ENCODE measurements at places on chromosomes 16 and 17.

DNA sequence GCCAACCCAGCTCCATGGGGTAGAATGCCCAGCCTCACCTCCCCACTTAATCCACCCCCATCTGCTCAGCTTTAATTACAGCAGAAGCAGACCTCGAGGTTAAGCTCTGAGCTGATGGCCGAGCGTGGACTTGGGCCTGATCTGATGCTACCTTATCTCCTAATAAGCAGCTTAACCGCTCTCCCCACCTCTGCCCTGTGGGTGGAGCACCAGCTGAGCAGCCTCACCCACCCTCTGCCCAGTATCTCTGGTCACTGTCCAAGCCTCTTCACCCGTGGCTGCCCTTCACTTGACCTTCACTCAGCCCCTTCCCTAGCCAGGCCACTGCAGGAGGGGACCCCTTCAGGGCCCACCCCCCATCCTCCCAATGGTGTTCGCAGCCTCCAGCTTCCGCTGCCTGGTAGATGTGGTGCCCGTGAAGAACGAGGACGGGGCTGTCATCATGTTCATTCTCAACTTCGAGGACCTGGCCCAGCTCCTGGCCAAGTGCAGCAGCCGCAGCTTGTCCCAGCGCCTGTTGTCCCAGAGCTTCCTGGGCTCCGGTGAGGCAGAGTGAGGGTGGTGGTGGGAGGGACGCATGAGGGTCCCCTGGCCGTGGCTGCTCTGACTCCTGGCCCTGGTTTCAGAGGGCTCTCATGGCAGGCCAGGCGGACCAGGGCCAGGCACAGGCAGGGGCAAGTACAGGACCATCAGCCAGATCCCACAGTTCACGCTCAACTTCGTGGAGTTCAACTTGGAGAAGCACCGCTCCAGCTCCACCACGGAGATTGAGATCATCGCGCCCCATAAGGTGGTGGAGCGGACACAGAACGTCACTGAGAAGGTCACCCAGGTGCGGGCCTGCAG is 6.8 kb downstream of the KCNH6 start:
- no peak for DNase-seq

DNA sequence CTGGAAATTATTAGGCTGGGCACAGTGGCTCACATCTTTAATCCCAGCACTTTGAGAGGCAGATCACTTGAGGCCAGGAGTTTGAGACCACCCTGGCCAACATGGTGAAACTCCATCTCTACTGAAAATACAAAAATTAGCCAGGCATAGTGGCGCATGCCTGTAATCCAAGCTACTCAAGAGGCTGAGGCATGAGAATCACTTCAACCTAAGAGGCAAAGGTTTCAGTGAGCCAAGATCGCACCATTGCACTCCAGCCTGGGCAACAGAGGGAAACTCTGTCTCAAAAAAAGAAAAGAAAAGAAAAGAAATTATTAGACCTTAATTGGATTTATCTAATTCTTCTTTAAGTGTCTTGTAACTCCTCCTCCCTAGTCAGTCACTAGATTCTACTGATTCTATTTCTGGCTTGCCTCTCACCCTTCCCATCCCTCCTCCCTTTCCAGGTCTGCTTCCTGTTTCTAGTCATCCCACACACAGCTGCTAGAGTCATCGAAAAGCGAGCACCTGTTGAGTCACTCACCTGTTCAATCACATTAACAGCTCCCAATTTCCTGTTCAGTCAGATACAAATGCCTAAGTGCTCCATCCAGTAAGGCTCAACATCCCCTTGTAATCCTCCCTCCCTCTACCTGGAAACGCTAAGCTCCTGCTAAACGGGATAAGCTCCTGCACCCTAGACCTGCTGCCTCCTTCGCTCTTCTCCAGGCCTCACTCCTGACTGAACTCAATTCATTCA is 34.6 kb downstream of the ERN1 start:
- no peak for DNase-seq

- no peak for DNase-seq
Observed at GRCh38 chr17:65783845-65784334, 222.4 kb upstream of the AXIN2 start.

- DNase-seq, result no peak
Observed at GRCh38 chr16:78127130-78127529, 27.7 kb downstream of the WWOX start.

DNA sequence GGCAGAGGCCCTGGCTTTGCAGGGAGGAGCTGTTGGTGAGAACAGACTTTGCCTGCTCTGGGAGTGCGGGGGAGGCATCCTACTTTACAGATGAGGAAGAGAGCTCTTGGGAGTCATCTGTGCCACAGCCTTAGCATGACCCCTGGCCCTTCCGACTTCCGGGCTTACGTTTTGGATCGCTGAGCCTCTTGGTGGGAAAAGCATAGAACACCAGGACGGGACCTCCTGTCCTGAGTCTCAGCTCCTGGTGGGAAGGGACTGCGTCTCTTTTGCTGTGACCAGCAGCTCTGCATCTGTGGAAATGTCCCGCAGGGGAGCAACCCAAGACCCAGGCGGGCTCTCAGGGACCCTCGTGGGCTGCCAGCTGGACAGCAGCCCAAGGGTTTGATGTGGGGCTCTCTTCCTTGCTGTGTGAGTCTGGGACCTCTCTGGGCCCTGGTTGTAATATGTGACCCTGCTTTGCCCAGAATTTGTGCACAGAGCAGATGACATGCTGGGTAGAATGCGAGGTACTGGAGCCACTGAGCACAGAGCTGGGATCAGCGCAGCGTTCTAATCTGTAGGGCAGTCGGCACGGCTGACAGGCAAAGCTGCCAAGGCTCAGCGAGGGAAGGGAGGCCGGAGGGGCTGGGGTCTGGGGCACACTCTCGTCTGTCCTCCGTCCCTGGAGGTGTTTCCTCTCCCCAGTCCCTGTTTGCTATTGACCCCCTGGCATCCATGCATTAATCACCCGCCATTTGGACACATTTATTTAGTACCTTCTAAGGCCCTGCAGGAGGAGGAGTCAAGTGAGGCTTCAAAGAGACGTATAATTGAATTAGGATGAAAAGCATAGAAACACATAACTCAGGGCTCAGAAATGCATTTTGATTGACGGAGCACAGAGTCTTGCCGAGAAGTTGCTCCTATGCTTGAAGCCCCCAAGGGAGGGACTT is 64.0 kb downstream of the NT5M start:
- DNase-seq, result no peak

DNA sequence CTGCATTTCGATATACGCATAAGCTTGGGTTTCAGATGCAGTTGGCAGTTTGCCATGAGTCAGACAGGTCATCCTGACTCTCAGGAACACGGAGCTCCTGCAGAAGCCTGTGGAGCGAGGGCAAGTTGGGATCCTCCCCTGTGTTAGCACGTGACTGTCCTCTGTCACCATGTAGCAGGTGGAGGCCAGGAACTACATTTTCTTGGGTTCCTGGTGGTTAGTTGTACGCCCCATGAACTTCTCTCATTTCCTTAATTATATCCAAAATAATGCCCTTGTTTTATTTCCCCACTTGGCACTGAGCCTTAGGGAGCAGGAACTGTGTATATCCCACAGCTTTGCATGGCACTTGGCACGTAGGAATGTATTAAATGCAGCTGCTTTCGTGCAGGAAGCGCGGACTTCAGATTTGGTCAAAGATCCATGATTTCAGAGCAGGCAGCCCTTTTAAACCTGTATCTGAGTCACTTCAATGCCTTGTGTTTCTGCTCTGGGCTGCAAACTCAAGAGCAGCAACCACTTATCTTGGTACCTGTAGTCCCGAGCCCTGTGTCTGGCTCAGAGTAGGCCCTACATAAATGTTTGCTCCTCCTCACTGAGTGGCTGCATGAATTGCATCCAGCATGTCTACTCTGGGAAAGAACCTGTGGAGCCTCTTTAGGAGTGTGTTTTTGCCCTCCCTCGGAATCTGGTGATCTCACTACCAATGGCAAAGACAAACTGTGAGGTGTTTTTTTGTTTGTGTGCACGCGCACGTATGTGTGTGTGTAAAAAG is 428.4 kb downstream of the MAF start:
- DNase-seq, result no peak

DNA sequence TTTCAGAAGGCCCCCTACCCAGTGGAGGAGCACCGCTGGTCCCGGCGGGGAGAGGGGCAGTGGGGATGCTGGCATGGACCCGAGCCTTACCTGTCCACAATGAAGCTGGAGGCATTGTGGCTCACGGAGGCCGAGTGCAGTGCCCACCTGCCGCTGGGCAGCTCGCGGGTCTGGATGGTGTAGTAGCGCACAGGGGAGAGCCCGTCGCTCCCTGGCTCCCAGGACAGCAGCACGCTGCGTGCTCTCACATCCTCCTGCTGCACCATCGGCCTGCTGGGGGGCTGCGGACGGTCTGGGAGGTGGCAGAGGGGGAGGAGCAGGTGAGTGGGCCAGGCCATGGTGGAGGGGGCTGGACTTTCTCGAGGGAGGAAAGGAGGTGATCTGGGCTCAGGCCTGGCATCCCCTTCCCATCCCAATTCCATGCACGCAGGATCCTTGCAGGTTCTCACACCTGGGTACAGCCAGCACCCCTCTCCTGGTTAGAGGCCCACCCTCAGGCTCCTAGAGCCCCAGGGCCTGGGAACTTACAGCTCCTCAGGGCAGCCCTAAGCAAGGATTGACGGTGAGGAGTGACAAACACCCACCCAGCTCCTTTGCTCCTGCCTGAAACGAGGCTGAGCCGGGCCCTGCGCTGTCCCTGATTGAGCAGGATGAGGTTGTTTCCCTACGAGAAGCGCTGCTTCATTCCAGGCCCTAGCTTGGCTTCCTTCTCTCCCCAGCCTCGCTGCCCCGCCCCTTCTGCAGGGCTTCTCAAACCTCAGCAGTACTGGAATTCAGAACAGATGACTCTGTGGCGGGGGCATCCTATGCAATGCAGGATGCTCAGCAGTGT is 76.2 kb upstream of the CDC42EP4 start:
- no peak for DNase-seq

DNA sequence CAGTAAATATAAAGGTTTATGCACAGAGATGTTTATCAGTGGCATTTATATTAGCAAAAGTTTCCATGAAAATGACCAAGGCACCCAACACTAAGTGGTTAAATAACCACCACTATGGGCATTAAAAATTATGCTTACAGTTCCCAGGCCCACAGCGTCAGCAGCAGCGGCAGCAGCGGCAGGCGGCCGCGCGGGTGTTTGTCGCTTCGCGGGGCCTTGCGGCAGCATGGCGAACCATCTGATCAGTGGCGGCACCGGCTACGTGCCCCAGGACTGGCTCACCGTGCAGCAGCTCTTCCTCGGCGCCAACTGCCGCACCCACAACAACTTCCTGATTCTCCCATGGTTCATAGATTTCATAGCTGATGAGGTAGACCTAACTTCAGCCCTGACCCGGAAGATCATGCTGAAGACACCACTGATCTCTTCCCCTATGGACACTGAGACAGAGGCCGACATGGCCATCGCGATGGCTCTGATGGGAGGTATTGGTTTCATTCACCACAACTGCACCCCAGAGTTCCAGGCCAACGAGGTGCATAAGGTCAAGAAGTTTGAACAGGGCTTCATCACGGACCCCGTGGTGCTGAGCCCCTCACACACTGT is 71.0 kb downstream of the GRIN2A start:
- no peak for DNase-seq
